Stromal cell of bone marrow (primary cell): ENCODE measurements at places on chromosomes 11 and 22.

DNA sequence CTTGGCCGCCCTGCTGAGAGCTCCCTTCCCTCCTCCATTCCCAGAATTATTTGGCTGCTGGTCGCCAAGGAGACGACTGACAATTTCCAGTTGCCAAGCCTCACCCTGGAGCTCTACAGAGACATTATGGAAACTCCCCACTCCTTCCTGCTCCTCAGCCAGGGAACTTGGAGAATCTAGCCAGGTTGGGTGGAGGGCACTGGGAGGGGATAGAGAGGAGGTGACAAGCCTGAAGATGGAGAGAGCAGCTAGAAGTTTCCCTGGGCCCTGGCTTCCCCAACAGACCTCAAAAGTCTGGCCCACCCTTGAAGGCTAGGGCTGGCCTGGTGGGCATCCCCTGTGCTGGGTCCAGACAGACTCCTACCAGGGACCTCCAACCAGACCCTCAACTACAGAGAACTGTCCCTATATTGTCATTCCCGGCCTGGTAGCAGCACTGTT lies 6.7 kb upstream of the VSIG10L2 start:
- peak; percentile 14 for DNase-seq

DNA sequence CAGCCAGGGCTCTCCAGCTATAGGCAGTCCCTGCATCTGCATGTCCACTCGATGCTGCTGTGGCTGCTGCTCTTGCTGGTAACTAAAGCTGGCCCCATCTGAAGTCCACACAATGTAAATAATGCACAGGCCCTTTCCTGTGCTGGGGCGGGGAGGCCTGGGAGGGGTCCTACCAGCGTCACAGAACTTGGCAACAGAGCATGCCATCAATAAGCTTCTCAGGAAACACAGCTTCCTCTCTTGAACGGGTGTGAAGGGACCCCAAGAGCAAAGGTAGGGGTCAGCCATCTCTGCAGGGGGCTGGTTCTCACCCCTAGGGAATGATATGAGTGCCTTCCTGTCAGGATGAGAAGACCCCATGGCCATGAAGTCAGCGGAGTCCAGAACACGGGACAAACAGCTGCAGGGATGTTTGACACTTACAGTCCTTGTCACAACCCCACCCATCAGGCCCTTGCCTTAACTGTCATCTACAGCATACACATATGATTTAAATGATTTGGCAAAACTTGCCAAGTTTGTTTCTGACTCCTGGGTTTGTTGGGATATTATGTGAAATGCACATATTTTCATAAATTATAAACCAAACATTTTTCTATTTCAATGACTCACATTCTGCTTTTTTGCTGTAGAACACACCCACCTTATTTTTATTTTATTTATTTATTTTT lies 39.1 kb upstream of the LYVE1 start:
- DNase-seq = no peak

DNA sequence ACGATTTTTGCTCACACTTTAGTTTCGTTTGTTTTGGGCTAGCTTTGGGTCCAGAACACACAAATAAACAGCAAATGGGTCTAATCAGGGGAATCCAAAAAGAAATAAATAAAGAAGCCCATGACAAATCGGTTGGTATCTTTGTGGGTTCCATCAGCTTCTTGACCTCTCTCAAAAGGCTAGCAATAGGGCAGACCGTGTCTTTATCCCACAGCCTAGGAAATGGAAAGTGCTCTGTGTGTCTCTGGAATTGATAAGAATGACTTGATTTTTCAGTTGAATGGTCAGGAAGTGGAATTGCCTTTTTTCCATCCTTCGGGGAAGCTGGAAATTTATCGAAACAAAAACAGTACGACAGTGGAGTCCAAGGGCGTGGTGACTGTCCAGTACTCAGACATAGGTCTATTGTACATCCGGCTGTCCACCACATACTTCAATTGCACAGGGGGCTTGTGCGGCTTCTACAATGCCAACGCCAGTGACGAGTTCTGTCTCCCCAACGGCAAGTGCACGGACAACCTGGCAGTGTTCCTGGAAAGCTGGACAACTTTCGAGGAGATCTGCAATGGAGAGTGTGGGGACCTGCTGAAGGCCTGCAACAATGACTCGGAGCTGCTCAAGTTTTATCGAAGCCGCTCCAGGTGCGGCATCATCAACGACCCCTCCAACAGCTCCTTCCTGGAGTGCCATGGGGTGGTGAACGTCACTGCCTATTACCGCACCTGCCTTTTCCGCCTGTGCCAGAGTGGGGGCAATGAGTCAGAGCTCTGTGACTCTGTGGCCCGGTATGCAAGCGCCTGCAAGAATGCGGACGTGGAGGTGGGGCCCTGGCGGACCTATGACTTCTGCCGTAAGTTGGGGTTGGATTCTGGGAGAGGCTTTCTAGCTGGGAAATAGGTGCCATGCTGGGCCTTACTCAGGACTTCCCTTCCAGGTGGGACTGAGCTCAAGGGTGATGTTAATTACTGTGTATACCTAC lies 28.6 kb downstream of the TECTA start:
- DNase-seq = no peak

DNA sequence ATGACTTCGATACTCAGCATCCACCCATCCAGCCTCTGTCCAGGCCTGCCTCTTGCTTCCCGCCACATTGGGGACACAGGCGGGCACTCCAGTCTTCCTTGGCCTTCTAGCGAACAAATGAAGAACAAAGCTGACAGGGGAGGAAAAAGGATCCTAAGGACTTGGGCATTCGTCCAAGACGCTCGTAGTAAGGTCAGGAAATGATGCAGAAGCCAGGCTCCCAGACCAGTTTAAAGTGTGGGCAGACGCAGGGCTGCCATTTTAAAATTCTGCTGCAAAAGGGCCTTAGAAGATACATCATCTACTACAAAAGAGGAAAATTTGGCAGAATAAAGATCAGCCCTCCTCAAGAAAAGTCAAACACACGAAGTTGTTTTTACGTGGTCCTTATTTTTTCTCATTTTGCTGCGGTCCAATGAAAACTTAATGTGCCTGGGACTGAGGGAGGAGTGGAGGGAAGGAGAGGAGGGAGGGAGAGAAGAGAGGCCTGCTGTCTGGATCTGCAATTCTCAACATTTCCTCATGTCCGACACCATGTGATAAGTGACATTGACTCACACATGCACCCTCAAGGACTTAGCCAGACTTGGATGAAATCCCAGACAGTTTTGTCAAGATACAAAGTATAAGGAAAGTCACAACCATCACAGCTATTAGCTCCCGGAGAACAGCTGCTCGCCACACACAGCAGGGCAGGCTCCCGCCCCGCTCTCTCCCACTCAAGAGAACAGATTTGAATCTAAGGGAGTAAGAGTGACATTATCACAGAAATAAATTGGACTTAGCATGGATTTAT lies 5.7 kb downstream of the DNAL4 start:
- DNase-seq = peak; percentile 95

GRCh38 chr11:8083871-8084281 lies 2.9 kb downstream of the TUB start:
- no peak for DNase-seq

DNA sequence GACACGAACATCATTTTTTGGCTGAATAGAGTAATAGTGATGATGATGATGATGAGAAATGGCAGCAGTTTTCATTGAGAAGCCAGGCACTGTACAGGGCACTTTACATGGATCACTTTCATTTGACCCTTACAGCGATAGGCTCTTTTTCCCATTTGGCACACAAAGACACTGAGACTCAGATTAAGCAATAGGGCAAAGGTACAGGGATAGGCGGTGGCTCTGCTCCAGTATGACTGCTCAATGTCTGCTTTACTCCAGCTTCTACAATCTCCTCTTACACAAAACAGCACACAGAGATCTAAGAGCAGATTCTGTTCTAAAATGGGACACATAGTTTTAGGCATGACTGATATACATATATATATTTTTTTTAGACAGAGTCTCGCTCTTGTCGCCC lies 40.6 kb downstream of the MPPED2 start:
- no peak for DNase-seq

GRCh38 chr11:33500332-33500731 lies 200.3 kb downstream of the C11orf91 start:
- no peak for DNase-seq

- DNase-seq = no peak
These were observed 50.7 kb downstream of the OTOG start for GRCh38 chr11:17597770-17598169.

DNA sequence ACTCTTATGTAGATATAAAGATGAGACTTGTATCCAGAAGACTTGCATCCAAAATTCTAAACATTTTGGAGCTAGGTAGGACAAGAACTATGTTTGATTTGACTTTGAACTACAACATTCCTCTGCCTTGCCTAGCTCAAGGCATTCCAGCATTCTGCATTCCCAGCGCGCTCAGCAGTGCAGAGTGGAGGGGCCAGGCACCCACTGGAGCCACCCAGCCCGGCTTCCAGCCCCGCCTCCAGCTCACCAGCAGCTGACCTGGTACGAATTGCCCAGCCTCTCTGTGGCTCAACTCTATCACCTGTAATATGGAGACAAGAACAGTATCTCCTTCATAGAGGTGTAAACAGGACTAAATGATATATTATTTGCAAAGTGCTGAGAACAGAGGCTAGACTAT lies 28.8 kb downstream of the PRDM10 start:
- no peak for DNase-seq

DNA sequence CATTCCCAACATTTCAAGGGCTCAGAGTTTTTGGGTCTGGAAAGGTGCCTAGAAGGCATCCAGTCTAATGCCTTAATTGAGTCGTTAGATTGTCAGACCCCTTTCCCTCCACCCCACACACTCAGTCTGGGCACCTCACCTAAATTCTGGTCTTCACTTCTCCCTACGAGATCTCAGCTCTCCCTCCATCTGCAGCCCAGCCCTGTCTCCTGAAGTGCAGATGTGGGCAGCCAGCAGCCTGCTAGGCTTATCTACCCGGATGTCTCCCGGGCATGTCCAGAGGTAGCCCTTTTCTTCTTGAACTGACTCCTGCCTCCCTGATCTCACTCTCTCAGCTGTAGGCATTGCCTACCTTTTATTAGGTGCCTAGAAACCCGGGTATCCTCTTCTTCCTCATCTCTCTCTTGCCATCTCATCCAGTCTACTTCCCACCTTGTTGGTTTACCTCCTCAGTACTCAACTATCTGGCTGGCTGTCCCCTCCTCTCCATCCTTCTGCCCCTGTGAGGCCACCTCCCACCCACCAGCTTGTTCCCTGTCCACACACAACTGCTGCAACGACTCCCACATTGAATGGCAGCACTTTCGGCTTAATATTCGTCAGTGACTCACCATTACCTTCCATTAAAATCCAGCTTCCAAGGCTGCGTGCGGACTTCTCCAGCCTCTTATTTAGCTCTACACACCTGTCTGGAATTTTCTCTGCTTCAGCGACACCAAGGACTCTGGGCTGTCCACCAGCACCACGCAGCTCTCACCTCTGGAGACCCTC lies 6.2 kb downstream of the SEPTIN3 start:
- no peak for DNase-seq

GRCh38 chr11:12390687-12391110 lies 13.3 kb downstream of the PARVA start:
- DNase-seq = no peak

DNA sequence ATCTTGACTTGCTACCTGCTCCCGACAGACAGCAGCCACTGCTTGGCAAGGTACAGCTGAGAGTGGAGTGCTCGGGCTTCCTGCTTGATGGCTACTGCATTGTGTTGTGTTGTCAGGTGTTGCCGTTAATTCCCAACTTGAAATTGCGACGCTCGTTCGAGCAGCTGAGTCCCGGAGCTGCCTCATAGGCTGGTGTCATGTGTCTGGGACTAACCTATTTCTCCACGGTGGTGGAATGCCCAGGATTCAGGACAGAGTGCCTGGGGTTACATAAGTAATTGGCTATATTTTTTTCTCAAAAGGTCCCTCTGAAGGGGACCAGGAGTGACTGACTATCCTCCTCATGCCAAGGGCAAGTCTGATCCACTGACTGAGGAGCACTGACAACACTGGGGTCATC lies 18.5 kb downstream of the COMMD9 start:
- no peak for DNase-seq

- DNase-seq = no peak
These were observed 6.4 kb downstream of the PRAME start for GRCh38 chr22:22552630-22553029.

- DNase-seq = no peak
These were observed 587 bp upstream of the ALDH3B1 start for GRCh38 chr11:68009391-68010089.

GRCh38 chr11:12180257-12181205 lies 70.1 kb downstream of the MICAL2 start:
- DNase-seq = no peak

DNA sequence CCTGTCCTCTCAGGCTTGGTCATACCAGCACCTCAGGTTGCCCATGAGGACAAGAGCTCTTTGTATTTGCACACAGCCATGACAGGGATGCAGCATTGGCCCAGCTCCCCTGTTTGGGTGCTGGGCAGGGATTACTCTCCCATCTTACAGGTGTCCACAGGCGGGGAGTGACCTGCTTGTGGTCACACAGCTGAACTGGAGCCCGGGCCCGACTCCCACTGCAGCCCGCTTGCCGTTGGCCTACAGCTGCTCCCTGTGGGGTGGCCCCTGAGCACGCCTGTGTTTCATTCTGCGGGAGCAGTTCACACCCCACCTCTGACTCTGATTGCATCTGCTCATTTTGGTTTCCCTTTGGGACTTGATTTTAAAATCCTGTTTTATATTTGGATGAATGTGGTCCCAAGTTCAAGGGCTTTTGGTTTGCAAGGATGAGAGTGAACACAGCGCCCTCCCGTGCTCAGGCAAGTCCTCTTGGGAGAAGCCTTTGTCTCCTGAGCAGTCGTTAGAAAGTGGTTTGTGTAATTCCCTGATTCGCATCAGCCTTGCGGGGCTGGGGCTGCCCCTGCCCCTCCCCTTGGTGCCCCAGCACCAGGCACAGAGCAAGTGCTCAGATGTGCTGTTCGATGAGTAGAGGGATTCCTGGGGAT lies 9.3 kb downstream of the PICK1 start:
- no peak for DNase-seq
